NCI-H526 treated with DMSO at 0.1 percent for 48 hours (cell line): ENCODE measurements at places on chromosomes 12 and 14.

DNA sequence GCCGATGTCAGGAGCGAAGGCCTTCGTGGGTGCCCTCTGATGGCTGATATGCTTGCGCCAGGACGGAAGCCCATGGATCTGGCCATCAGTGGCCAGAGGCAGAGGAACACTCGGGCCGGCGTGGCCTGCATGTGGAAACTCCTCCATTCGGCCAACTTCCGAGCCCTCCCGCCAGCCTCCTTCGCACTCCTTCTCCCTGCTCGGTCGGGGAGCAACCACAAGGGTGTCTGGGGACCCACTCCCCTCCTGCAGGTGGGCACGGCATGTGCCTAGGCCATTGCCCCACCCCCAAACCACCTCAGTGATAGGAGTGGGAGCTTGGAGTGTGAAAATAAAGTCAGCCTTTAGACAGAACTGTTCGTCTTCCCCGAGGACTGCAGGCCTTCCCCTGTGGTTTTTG, 231.3 kb downstream of the BCL11B start:
- DNase-seq, result no peak

DNA sequence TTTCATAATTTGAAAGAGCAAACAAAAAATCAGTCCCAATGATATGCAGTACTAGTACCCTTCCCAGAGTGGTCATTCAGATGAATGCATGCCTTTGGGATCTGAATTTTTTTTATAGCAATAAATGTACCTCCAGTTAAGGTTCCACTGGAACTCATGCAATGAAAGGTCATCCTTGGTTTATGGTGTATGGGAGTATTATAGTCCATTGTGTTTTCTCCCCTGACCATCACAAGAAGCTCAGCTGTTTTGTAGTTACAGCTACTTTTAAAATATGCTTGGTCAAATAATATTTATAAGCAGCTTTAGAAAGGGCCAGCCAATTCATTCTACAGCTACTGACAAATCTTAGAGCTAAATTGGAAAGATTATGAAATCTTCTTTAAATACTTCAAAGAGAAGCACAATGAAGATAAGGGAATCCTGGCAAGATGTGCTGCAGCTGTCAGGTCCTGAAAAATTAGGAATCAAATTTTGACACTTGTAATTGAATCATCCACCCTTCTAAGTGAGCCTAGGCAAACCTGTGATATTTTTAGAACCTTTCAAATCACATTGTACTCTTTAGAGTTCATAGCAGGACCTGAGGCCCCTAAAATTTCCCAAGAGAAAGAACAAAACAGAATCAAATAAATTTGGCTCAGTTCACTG, 46.5 kb downstream of the IFT81 start:
- no peak for DNase-seq

GRCh38 chr14:22502007-22502406, 87.0 kb downstream of the DAD1 start:
- no peak for DNase-seq

DNA sequence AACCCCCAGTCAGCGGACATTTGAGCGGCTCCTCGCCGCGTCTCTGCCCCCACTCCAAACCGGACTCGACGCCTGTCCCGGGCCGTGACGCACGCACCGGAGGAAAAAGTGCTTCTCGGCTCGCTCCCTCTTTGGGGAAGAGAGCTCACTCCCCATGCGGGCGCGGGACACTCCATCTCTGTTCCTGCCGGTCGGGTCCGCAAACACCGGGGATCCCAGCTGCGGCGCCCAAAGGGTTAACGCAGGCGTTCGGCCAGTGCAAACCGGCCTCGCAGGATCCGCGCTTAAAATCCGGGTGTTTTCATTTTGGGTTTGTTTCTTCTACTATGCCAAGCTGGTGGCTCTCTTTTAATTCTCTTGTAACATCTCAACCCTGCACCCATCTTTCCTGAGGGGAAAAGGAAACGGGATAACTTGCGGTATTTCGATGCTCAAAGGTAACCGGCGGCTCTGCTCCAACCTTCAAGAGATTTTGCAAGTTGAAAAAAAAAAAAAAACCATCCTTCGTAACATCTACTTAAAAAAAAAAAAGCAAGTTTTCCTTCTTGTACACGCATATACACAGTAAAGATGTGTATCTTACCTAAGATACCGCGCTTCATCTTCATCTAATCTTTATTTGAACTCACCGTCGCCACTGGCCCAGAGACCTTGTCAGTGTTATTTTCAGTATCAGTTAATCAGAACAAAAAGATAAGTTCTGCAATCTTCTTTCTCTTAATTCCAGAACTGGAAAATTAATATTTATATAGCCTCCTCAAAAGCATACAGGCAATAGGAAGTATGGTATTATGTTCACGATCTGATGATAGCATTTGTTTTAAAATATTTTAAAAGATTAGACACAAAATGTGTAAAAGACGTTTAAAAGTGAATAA, 1.6 kb upstream of the ATP2B1 start:
- no peak for DNase-seq

DNA sequence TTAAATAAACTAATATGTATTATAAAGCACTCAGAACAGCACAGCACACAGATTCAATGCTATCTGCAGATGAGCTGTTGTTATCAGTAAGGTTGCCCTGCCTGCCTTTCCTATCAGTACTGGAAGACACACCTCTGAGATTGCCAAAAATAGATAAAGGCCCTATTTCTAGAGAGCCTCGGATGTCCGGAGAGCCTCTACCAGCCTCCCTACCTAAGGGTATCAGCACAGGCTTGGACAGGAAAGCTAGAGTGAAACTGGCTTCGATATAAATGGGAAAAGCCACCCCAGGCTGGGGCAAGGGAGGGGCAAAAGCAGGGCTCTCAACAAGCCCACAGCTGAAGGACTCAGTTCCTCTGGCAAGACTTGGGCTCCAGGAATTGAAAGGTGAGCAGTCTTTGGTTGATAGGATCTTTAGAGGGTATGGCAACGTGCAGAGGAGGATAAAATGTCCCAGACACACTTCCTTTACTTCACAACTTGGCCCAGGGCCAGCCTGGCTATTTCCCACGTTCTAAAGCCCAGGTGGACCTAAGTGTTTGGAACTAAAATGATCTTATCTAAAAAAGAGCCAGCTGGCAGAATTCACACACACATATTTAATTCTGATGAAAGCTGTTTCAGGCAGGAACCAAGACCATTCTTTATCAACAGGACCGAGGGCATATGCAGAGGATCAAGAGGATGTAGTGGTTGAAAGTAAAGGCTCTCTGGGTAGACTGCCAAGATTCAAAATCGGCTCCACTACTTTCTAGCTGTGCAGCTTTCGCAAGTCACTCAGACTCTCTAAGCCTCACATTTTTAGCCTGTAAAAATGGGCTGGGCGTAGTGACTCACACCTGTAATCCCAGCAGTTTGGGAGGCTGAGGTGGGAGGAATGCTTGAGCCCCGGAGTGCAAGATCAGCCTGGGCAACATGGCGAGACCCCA, 37.8 kb upstream of the ITPR2 start:
- DNase-seq, result peak; percentile 16

GRCh38 chr12:49341777-49342065, 4.7 kb upstream of the C1QL4 start:
- DNase-seq, result no peak

GRCh38 chr12:116837097-116837496, 44.1 kb downstream of the HRK start:
- DNase-seq, result no peak

DNA sequence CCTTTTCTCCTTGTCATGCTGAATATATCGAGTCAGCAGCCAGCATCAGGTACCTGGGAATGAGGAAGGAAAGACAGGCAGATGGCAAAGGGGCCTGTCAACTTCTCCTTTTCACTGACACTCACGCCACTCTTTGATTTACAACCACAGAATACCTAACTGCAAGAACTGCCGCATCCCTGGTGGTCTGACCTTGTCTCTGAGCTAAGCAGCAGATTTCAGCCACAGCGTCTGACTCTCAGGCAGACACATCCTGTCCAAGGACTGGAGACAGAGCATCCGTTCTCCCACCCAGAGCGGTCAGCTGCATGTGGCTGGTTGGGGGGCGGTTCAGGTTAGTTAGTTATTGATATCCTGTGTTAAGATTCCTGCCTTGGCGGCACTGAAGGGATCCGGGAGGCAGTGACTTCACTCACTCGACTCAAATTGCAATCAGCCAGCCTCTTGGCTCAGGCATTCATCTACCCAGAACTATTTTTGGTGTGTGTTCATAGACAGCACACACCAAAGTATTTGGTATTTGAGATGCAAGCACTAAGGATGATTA, 11.2 kb upstream of the MAP1LC3B2 start:
- DNase-seq, result no peak
